K562 (cell line): ENCODE measurements at places on chromosomes 12 and 14.

DNA sequence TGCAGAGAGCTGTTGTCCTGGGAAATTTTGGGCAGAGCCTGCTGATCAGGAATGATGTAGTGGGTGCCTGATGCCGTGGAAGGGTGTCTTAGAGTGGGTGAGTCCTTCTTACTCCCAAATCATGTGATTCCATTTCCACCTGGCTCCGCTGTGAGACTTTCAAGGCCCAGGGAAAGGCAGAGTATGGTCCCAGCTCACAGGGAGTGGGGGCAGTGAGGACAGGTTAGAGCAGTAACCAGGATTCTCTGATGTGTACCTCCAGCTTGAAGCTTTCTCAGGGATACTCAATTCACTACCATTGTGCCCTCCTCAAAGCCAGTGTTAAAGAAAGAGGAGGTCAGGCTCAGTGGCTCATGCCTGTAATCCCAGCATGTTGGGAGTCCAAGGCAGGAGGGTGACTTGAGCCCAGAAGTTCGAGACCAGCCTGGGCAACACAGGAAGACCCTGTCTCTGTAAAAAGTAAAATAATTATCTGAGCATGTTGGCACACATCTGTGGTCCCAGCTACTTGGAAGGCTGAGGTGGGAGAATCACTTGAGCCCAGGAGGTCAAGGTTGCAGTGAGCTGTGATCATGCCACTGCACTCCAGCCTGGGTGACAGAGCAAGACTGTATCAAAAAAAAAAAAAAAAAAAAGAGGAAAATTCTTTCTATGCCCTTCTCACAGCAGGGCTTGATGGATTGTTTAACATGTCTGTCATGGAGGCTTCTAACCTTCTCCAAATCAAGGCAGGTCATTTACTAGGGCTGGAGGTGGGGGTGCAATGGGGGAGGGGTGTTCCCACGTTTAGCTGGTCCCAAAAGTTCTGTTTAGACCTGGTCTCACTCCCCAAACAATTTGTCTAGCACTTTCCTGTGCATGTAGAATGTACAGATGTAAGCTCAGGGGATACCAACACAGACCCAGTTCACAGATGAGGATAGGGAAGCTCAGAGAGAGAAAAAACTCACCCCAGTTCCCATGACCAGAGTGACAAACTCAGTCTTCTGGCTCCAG, 12.5 kb upstream of the IQSEC3 start:
- DNase-seq: peak; percentile 5

DNA sequence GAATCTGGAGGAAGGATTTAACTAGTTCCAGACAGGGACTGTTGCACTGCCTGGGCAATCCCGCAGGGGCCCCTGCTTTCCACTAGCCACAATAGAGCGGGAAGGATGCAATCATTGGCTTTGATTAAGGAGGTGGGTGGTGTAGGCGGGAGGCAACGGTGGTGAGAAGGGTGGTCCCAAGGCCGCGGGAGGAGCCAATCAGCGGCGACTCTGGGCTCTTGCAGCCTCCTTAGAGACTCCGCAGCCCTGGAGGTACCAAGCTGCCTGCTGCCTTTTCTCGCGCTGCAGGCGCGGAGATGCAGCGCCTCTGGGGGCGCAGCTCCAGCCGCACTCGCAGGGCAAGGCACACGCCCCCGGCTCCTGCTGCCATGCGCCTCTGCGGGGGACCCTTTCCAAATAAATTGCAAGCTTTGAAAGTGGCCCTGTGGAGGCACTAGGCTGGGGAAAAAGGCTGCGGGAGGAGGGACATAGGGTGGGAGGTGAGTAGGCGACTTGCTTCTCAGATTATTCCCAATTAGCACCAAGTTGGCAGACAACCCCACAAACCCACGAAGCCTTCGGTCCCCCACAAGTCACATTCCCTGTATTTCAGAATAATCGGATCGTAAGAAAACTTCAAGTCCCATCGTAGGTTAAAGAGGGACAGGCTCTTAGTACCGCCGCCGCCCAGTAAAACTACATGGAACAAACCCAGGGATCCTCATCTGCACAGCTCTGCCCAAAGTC, 858 bp upstream of the KCNA1 start:
- no peak for DNase-seq

DNA sequence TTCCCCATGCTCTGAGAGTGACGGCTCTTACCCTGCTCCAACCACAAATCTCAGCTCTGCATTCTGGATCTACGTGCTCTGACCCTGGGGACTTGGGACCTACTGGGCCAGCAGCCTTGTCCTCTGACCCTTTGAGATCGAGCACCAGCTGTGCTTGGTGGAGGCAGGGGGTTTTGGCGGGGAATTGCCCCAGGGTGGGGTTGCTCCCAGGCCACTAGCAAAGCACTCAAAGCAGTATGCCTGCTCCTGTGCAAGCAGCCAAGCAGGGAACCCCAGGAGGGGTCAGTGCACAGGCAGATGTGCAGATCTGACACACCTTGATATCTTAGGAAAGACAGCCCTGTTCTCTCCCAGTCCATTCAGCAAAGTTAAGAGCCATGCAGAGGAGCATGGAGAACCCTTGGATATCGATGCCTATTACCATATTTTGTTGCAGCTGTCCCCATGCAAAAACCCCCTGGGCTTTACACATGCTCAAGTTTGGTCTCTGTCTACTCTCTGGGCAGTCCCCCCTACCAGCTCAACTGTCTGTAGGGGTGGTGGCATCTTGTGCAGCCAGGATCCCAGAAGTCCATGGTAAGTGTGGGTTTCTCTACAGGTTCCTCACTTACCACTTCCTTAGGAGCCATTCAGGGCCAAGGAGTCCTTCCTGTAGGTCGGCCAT, 319.0 kb downstream of the TMTC2 start:
- no peak for DNase-seq

- DNase-seq: no peak
Observed at GRCh38 chr14:50859296-50859624, 12.6 kb upstream of the ABHD12B start.

DNA sequence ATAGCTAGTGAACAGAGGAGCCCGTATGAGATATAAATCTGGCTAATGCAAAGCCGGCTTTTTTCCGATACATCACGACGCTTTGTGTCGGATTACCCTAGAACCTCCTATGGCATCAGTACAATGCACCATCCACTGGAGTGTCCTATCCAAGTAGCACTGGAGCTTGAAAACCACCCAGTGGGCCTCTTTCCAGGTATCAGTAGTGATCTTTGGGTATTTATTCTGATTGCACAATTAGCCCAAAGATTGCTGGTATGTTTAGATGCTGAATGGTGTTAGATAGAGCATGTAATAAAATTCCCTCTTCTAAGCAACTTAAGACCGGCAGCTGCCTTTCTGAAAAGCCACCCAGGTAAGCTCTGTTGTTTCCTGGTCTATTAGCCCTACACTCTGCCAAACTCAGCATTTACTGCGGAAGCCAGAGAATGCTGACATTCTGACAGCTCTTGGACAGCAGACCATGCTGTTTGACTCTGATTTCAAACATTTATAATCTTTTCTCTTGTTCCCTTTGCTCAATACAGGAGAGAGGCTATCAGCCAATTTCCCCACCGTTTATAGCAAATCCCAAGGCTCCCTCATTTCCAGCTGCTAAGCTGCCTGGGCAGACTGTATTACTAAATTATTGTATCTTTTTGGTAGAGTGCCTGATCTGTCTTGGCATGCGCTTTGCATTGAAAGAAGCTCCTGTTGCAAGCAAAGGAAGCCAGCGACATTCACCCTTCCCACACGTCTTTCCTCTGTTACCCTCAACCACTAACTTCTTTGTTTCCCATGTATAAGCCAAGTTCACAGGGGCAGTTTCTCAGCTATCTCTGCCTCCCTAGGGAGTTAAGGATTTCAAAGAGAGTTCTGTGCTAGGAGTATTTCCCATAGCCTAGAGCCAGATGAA, 388.3 kb upstream of the GARIN6 start:
- DNase-seq: no peak

DNA sequence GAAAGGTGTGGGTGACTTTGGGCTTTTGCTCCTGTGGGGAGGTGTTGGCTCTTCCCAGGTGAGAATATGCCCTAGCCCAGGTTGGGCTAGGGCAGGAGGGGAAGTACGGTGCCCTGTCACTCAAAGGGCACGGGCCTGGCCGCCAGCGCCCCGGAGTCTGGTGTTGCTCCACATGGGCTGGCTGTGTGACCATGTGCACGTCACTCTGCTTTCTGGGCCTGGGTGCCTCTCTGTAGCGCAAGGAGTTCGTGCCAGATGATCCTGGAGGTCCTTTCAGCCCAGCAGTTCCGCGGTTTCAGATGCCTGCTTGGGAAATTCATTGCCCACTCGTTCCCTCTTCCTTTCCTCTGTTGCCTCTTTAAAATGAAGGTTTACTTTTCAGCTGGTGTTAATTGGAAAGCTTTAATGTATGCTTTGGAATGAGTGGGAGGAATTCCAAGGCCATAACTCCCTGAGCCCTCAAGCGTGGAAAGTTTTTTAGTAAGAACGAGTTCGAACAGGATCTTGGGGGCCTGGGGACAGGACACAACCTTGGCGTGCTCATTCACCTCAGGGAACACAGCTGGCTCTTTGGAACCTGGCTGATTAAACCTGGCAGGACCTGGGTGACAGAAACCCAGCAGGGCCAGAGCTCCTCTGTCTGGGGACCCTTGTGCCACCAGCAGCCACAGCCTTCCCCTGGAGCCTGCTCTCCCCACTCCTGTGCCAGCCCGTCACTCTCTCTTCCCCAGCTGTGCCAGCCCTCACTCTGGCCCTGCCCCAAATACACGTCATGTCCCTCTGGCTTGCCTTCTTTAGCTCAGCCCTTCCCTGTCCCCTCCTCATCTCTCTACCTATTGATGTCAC, 42.8 kb downstream of the TSPAN9 start:
- DNase-seq: no peak

DNA sequence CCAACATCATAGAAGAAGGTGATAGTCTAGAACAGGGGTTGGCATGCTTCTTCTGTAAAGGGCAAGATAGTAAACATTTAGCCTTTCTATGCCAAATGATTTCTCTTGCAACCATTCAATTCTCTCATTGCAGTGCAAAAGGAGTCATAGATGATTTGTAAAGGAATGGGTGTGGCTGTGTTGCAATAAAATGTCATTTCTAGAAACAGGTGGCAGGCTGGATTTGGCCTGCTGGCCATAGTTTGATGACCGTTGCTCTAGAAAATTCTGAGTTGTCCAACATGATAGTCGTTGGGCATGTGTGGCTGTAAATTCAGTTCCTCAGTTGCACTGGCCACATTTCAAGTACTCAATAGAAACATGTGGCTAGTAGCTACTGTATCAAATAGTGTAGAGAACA, 21.7 kb downstream of the SMCO2 start:
- no peak for DNase-seq

DNA sequence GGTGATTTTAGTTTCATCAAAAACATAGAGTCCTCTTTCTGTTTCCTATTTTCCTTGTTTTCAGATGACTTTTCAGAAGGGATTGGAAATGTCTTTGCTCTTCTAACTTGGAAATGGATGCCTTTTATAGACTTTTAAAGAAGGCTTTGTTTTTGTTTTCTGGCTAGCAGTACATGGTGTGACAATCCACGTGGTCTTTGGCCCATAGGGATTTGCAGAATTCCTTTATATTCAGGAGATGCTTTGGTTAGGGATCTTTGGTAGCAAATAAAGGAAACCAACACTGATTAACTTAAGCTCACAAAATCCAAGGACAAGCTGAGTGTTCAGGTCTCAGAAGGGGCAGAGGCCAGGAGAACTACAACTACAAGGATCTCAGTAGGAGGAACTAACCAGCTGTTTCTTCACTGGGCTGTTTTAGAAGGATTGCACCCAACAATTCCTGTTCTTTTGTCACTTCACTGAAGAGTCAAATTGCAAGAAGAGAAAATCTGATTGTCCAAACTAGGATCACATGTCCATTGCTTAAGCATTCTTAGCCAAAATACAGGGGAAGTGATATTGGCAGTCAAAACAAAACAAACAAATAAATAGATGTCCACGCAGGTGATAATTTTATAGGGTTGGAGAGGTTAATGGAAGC, 58.6 kb upstream of the MANSC4 start:
- DNase-seq: no peak

GRCh38 chr12:19139615-19140194, 10.2 kb downstream of the PLEKHA5 start:
- DNase-seq: no peak

DNA sequence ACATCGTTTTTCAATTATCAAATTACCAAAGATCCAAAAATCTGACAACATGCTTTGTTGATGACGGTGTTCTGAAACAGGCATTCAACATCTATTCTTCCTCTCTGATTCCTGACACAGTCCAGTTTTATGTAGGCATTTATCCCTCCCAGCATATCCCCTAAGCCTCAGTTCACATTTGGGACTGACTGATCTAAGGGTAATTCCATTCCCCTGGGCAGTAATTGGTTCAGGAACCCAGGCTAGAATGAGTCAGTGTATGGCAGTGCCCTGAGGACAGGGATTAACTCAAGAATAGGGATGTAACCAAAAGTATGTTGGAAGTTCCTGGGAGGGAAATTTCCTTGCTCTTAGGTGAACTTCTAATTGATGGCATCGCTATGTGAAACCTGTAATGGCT, 10.3 kb upstream of the PCNX1 start:
- DNase-seq: no peak

DNA sequence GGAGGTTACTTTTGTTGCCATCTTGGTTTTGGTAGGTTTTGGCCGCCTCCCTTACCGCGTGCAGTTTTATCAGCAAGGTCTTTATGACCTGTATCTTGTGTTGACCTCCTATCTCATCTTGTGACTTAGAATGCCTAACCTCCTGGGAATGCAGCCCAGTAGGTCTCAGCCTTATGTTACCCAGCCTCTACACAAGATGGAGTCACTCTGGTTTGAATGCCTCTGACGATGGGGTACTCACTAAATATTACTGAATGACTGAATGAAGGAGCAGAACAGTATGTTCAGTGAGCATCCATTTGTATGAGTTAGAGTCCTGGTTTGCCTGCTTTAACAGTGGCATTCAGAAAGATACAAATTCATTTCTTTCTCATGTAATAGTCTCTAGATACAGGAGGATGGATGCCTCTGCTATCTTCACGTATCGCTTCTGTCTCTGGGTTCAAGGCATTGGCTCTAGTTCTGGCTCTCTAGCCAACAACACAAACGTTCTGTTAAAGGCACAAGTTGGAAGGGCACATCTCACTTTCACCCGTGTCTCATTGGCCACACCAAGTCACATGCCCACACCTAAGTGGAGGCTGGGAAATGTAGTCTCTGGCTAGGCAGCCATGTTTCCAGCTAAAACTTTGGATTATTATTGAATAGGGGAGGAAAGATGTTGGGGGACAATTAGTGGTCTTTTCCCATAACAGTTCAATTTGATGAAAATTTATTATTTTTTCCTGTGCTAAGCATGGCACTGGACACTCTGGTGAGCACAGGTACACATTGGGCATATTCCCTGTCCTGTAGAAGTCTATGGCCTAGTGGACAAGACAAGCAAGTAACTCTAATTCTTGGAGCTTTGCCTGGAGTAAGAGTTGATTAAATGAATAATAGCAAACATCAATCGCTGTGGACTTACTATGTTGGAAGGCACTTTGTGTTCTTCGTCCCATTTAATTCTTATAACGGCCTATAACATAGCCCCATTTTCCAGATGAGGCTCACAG, 75.2 kb upstream of the RPH3A start:
- peak; percentile 48 for DNase-seq
